CD4-positive, CD25-positive, alpha-beta regulatory T cell (primary cell): ENCODE measurements at places on chromosomes 1 and 21. TPM values are rescaled to one million over a fixed set of nuclear protein-coding genes. Genes with fewer than 3 reads are reported as not detected.

AMIGO1 gene
- polyA plus RNA-seq: 11.8 TPM

ATG4C gene
- 16.9 TPM for polyA plus RNA-seq

PRAMEF1 gene
- polyA plus RNA-seq: not detected

ADARB1 gene
- 7.2 TPM for polyA plus RNA-seq
